T1000 (cell line): ENCODE measurements at places on chromosomes 12 and 14.

DNA sequence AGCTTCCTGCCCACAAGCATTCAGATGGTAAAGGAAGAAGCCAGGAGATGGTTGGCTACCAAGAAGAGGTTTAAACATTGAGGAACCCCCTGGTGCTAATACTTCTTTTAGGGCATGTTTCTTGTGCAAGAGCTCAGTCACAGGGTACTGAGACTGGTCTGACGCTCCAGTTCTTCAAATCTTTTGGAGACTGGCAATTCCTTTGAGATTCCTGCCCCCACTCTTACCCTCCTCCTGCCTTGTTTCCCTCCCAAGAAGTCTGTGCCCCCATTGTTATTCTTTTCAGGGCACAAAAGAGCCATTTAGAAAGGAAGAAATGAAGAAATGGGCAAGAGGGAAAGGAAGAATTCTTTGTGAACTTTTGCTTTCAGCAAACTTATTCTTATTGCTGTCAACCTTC is 11.8 kb downstream of the A2ML1 start:
- DNase-seq = no peak

DNA sequence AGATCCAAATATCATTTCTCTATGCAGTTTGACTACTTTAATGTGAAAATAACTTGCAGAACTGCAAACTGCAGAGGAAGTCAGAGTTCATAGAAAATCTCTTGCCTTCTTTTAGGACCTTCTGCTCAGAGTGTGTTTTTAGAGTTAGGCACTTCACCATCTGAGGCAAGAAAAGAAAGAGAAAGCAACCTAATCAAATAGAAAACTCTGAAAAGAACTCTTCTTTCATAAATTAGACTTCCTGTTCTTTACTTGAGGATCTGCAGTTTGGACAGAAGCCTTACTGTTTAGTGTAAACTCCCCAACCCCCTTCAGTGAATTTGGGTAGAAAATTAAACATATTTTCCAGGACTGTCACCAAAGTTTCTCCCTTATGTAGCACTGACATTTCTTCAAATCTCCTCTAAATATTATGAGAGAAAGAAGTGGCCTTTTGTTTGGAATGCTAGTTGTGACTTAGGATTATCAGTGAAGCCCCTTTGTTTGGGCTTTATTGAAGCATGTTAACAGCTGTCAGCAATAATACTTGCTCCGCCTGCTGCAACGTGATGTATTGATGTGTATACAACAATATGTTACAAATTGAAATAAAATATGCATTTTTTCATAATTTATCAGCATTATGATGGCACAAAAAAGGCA is 99.5 kb downstream of the PDZRN4 start:
- no peak for DNase-seq

DNA sequence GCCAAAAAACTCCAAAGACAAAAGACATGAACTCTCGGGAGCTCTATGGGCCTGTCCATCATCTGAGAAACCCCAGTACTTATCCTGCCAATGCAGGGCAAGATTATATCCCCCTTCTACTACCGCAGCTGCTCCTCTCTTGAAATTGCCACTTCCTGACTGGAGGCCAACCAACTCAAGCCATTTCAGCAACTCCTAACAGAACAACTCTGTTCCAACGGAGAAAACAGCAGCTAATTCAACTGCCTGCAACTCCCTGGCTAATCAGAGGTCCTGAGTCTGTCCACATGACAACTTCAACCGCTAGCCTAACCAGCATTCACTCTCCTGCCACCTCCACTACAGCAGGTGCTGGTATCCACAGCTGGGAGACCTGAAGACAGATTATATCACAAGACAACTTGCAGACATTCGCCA is 24.1 kb downstream of the CEP83 start:
- DNase-seq = no peak

- no peak for DNase-seq
Observed at GRCh38 chr14:26867171-26867757, 269.4 kb upstream of the NOVA1 start.

GRCh38 chr12:55688716-55689655 is 18.7 kb downstream of the ITGA7 start:
- DNase-seq = no peak

- DNase-seq = no peak
Observed at GRCh38 chr14:77087631-77088030, 10.4 kb upstream of the CIPC start.

DNA sequence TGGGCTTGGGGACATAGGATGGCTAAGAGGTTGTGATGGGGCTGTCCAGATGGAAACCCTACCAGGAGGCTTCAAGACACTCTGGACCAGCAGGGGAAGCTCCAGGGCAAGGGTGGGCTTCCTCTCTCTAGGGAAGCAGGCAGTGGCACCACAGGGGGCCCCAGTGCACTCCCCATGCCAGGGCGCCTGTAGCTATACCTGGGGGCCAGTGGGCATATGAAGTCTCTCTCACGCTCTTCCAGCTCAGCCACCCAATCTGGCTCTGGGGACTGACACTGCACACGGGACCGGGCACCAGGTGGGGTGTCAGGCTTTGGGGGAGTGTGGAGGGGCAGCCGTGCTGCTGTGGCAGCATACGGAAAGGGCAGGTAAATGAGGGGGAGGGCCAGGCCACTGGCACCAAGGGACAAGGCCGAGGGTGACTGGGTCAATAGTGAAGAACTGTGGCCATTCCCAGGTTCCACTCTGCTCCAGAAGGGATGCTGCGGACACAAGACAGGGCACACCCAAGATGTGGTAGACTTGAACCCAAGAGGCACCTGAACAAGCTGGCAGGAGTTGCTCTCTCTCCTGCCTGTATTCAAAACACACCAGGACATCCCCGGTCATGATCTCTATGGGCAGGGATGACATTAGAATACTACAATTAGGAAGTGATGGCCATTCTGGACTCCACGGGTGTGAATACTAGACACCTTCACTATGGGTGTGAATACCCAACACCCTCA is 27.5 kb downstream of the RFLNA start:
- no peak for DNase-seq
